ENCODE measurements at places on chromosomes 16 and 17. TPM values are rescaled to one million over a fixed set of nuclear protein-coding genes. Genes with fewer than 3 reads are reported as not detected.
A peak's percentile ranks its signal among the peaks of the same experiment; 100 is the strongest.

The KRT20 gene
- polyA plus RNA-seq: 0.33 TPM

GRCh38 chr17:59154721-59155438 lies at the start of gene SKA2:
SKA2 (minus strand) TSS chr17:59155186; CDS start chr17:59155163, 23 bp downstream.
- DNase-seq: peak; percentile 99

The ABCA6 gene
- 4.8 TPM for polyA plus RNA-seq

The KRT33A gene
- polyA plus RNA-seq: not detected

GRCh38 chr16:26189536-26189935 lies 497.8 kb downstream of the HS3ST4 start:
- DNase-seq: no peak

GRCh38 chr16:76487411-76488064 lies 210.3 kb downstream of the CNTNAP4 start:
- DNase-seq: no peak

The LDAF1 gene
- polyA plus RNA-seq: 25.6 TPM

DNA sequence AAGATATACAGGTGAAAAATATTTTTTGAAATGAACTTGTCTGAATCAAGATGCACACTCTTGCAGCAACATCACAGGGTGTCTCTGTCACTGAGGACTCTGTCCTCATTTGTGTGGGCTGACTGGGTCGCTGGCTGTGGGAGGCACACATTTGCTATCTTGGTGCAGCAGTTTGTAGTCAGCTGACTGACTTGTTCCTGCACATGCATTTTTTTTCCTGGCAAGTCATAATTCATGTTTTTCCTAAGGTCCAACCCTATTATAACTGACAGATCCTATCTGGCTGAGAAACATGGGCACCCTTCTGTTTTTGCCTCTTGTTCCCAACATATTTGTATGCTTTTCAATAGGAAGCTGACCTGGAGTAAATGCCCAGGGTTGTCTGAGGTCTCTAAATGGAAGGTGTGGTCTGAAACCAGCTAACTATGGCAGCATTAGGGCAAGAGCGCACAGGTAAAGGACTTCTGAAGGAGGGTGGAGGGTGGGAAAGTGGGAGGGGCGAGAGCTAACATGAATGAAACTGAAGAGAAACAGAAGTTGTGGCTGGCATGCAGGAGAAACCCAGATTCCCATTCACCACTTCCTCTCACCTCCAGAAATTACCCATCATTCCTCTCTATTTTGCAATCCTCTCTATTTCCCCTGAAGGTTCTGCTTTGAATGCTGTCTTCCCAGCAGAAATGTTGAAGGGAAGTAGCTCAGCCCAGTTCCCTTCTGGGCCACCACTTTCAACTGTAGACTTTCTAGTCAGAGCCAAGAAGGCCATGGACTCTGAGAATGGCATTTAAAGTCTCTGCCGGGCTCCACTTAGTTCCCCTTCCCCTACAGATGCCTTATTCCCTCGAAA lies 166.1 kb downstream of the PRKCA start:
- no peak for DNase-seq

GRCh38 chr17:44132275-44132821 lies 8.9 kb upstream of the HDAC5 start:
- DNase-seq: no peak

GRCh38 chr16:12612598-12613101 lies 191.0 kb downstream of the CPPED1 start:
- no peak for DNase-seq

The COG4 gene
- polyA plus RNA-seq: 74.7 TPM

DNA sequence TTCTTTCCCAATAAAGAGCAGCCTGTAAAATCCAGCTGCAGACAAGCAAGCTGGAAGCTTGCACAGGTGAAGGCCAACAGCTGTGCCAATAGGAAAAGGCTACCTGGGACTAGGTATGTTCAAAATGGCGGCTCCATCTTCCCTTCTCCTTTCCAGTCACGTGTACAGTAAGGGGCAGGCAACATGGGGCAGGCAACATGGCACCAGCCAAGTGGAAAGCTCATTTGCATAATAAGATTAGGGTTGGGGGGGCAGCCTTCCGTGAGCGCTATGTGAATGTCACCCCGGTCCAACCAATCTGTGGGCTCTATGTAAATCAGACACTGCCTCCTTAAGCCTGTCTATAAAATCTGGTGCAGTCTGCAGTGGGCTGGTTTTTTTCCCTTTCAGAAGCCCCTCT lies 31.3 kb downstream of the TVP23A start:
- no peak for DNase-seq

The TMEM238L gene
- polyA plus RNA-seq: 3.3 TPM

DNA sequence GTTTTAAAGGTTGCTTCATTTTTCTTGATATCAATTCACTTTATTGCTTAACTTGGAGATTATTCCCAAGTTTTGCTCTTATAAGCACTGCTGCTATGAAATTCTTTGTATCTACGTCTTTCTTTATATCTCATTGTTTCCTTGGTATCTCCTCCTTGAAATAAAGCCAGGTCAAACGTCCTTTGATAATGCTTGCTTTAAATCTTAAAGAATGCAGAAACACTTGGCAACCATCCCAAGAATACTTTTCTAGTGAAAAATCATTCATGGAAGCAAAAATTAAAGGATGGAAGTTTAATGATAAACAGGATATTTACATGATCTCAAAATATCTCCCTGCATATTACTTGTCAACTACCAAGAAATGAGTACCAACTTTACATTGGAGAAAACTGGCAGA lies 175.2 kb downstream of the CPPED1 start:
- DNase-seq: no peak

GRCh38 chr17:64499805-64500486 lies 3.1 kb upstream of the POLG2 start:
- no peak for DNase-seq

DNA sequence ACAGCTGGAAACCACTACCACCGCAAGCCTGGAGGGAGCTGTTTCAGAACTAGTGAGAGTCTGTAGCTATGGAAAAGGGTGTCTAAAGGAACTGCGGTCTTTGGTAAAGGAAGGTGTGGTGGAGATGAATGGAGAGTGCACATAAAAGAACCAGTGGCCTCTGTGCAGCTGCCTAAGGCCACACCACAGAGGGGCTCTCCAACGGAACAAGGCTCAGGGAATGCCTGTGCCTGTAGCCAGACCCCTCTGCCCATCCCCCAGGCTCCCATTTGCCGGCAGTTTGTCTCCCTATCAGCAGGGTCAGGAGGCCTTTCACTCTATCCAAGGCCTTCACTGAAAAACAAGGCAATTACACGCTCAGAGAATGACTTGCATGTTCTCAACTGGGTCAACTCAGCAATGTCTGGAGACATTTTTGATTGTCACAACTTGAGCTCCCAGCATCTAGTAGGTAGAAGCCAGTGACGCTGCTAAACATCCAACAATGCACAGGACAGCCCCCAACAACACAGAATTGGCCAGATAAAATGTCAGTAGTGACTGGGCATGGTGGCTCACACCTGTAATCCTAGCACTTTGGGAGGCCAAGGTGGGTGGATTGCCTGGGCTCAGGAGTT lies 3.3 kb upstream of the FDXR start:
- DNase-seq: no peak

- peak; percentile 40 for DNase-seq
These were observed 42.0 kb upstream of the TMC5 start for GRCh38 chr16:19375561-19376158.

The ACAP1 gene
- polyA plus RNA-seq: 6.3 TPM

The ZACN gene
- 14.2 TPM for polyA plus RNA-seq

GRCh38 chr16:5903832-5904231 lies 806.2 kb upstream of the EEF2KMT start:
- DNase-seq: no peak

- no peak for DNase-seq
These were observed 16.9 kb upstream of the GLG1 start for GRCh38 chr16:74623839-74624235.

DNA sequence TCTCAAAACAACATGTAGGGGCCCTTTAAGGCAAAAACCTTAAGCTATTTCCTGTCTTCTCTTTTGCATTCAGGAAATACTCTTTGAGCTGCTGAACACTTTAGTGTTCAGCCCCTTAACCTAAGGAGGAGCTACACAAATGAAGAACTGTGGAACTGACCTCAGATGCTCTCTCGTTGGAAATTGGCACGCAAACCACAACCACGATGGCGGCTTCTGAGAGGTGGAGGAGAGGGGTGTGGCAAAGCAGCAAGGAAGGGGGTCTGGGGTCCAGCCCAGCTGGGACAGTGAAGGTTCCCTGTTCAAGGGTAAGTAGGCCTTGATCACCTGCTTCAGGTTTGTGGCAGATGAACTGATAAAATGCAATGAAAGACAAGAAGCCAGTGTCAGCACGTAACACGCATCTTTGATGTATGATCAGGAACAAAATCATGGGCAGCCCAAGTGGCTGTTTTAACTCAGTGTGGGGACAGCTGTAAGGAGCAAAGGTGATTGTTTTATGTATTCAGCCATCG lies 291.6 kb upstream of the TNRC6C start:
- DNase-seq: no peak

The ITGAL gene
- polyA plus RNA-seq: 2.1 TPM

Measured in left kidney (tissue), 8 donors.